NCI-H187 treated with DMSO at 0.1 percent for 48 hours (cell line): ENCODE measurements at places on chromosomes 7 and 10.

DNA sequence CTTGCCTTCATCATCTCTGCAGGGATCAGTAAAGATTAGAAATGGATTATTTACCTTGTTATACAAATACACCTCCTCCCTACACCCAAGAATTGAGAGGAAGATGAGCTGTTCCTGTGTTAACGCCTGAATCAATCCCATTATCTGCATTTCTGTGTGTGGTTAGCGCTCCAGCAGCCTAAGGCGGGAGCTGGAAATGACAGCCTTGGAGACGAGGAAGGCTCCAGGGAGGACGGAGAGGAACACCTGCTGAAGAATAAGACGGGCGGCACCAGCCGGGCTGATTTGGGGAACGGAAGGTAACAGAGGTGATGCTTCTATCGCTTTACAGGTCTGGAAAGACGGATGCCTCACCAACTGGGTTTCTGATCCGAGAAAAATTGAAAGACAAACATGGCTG lies 34.2 kb upstream of the DDC start:
- DNase-seq: no peak

GRCh38 chr7:77426052-77426404 lies 9.9 kb upstream of the GSAP start:
- no peak for DNase-seq

- no peak for DNase-seq
Observed at GRCh38 chr7:40915071-40915470, 780.3 kb downstream of the SUGCT start.

GRCh38 chr7:115572111-115572510 lies 458.5 kb downstream of the TFEC start:
- no peak for DNase-seq

DNA sequence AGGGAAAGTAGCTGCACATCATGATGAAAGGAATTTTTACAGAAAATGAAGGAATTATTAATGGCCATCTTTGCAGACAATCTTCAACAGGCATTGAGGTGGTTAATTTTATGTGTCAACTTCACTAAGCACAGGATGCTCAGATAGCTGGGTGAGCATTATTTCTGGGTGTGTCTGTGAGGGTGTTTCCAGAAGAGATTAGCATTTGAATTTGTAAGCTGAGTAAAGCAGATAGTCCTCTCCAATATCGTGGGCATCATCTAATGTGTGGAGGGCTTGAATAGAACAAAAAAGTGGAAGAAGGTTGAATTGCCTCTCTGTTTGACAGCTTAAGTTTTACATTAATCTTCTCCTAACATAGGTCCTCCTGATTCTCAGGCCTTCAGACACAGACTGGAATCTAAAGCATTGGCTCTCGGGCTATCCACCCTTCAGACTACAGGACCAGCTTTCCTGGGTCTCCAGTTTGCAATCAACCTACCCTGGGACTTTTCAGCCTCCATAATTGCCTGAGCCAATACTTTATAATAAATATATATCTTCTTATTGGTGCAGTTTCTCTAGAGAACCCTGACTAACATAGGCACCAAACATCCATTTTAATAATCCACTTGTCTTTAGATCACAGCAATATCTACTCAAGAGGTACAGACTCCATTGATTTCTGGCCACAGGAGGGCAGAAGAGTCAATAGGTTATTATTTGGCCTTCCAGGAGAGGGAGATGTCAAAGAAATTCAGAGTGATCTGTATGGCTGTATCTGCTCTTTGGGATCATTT lies 10.5 kb upstream of the CRPPA start:
- DNase-seq: no peak

DNA sequence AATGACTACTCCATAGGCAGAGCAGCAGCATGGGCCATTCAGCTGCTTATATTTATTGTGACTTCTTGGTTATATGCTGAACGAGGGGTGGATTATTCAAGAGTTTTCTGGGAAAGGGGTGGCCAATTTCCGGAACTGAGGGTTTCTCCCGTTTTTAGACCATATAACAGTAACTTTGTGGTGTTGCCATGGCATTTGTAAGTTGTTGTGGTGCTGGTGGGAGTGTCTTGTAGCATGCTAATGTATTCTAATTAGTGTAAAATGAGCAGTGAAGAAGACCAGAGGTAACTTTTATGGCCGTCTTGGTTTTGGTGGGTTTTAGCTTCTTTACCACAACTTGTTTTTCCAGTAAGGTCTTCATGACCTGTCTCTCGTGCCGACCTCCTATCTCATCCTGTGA lies 139.6 kb downstream of the KLF6 start:
- DNase-seq: no peak

GRCh38 chr7:20744954-20745446 lies 41.7 kb downstream of the SP8 start:
- peak; percentile 69 for DNase-seq

DNA sequence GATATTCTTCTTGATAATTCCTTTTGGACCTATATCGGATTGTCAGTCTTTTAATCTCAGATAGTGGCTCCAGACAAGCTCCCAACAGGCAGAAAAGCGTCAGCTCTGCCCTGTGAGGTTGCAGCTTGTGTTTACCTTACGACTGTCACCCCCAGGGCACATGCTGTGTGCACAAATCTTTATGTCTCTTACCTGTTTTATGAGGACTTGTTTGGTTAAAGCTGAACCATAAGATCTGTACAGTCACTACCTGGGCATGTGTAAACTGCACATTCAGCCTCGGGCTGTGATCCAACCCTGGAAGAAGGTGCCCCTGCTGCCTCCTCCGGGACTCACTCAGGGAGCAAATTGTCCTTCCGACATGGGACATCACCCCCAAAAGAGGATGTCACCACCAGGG lies 119.8 kb downstream of the GALNT17 start:
- no peak for DNase-seq

GRCh38 chr7:101932083-101932482 lies 114.7 kb downstream of the CUX1 start:
- no peak for DNase-seq

DNA sequence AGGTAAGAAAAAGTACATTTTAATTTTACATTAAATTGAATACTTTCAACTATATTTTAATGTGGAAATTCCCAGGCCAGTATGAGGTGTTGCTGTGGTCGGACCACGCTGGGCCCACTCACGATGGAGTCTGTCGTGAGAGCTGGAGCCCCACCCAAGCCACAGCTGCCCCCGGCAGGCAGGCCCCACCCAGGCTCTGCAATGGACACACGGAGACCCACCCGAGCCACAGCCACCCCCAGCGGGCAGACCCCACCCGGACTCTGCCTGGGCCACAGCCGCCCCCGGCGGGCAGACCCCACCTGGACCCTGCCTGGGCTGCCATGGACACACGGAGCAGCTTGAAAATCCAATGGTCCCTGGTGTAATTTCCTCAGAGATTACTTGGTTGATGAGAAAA lies 141.3 kb downstream of the PTPRN2 start:
- DNase-seq: no peak

- DNase-seq: no peak
Observed at GRCh38 chr7:96400001-96400400, 78.1 kb upstream of the SLC25A13 start.

DNA sequence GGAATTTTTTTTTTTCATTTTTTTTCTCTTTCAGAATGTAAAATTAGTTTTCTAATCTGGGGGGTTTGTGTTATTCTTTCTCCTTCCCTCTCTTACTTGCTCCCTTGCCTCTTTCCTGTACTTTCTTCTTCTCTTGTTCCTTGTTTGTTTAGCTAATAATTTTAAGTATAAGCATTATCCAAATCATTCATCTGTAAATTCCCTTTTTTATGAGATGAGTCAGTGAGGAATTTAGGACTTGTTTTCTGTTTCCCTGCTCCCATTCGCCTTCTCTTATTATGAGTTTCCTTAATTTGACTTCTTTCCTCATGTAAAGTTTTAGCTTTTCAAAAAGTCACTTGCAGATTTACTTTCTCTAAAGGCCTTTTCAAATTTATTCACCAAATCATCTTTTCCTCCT lies 154.6 kb upstream of the ETV1 start:
- no peak for DNase-seq

- no peak for DNase-seq
Observed at GRCh38 chr10:48390933-48391845, 84.7 kb downstream of the MAPK8 start.

GRCh38 chr7:3043544-3044371 lies at the start of gene CARD11:
Gene CARD11 (minus strand): TSS chr7:3043867. CDS start chr7:2958506, 85,361 bp downstream.
- DNase-seq: no peak

DNA sequence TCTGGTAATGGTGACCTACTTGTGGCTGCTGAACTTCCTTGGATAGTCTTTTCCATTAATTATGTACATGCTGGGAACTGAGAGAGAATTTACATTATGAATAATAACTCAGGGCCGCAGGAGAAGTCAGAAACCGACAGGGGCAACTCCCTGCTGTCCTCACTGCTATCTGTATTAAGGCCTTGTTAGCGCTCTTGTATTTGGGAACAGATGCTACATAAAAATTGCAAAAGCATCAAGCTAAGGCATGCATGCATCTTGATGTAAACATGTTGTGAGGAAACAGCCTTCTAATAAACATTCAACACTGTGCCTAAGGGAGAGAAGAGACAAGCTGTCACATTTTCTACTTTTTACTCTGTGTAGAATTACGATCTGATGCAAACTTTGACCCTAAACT lies 158.4 kb downstream of the PARD3 start:
- DNase-seq: no peak

DNA sequence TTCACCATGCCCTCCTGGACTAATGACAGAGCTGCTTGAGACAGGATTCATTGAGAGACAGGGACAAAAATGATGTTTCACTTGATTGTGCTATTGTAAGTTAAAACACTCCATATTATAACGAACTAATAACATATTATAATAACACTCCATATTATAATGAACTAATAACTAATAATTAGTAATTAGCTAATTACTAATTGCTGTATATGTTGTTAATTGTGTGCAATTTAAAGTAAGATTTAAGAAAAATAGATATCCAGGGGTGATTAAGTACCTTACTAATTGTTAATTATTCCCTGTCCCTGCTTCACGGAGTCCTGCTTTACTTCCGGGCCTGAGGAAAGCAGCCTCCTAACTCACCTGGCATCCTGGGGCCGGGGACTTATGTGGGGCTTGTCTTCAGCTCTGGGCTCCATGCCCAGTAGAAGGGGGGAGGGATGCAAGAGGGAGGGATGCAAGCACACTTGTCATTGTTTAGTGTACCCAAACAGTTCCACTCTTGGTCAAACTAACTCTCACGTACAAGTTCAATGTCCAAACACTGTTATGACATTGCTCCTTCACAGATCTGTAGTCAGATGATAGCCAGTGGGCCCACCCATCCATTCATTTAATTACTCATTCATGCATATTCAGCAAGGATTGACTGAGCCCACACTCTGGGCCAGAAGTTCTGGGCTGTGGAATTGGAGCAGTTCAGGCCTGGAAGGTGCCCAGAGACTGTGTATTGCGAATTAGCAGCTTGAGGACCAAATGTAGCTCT lies 53.8 kb downstream of the COL13A1 start:
- DNase-seq: no peak

GRCh38 chr10:68074031-68074774 lies 880 bp downstream of the HERC4 start:
- no peak for DNase-seq

DNA sequence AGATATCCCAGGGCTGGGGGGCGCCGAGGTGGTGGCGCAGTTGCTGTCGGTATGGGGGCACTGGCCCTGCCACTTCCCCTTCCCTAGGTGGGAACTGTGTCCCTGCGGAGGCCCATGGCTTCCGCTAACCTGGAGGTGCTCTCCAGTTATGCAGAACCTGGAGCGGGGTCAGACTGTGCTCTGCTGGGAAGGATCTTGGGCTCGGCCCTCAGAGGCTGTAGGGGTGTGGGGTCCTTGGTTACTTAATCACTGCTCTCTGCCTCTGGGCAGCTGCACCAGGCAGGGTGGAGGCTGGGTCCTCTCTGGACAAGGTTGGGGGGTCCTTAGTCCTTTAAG lies 2.4 kb downstream of the BRI3 start:
- DNase-seq: no peak

DNA sequence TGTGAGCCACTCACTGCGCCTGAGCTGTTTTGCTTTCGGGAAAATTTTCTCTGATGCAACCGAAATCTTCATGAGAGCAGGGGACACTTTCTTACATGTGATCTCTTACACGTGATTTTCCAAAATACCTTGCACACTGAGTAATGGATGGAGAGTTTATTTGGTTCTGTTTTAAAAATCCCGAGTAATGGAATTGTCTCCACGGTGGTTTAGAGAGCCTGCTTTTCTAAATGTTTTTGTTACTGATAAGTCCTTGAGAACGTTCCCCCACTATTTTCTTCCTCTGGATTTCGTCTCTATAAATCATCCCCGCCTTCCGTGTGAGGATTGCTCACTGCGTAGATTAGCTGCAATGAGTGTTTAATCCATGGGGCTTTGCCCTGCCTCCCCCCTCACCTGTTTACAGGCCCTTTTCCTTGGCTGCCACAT lies 25.7 kb downstream of the CAMK1D start:
- no peak for DNase-seq

- no peak for DNase-seq
Observed at GRCh38 chr10:116910910-116911309, 61.6 kb downstream of the ENO4 start.

- no peak for DNase-seq
Observed at GRCh38 chr7:98163704-98164494, 47.3 kb upstream of the BHLHA15 start.

GRCh38 chr10:121183236-121183635 lies 332.1 kb downstream of the WDR11 start:
- DNase-seq: peak; percentile 89

GRCh38 chr7:127996253-127997071 lies 34.8 kb downstream of the LRRC4 start:
- no peak for DNase-seq

DNA sequence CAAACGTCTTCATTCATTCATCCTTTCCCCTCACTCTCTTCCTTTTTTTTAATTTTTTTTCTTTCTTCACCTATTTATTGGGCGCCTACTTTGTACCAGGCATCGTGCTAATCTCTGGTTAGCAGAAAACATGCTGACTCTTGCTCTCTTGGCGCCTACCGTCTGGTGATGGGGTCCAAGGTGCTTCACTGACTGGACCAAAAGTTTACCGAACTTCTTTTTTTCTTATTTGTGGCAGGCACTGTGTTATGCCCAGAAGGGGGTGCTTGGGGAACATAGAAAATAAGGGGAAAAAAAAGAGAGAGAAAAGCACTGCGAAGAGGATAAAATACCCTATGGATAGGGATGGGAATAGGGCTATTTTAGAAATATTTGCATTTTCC lies 505 bp upstream of the FAM204A start:
- no peak for DNase-seq

- no peak for DNase-seq
Observed at GRCh38 chr10:48317321-48317990, 11.0 kb downstream of the MAPK8 start.

DNA sequence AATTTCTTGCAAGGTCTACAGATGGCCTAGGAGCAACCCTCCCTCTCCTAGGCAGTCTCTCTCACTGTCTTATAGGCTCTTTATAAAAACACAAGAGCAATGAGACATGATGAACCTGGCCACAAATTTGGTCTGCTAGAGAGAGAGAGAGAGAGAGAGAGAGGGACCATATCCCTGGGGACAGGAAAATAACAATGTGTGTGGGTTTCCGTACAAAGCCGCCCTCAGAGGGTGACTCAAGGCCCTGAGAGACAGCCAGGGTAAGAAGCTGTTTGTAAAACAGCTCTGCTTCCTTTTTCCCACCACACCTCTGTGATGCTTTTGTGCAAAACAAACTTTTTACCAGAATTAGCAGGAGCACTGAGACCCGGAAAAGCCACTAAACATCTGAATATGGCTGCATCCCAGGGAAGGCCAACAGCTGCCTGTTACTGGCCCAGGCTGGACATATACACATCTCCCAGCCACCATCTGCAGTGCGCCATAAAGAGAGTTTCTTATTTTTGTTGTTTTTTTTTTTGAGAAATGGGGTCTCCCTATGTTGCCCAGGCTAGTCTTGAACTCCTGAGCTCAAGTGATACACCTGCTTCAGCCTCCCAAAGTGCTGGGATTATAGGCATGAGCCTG lies 18.4 kb downstream of the GIMAP5 start:
- no peak for DNase-seq
